SK-N-MC (cell line): ENCODE measurements at places on chromosomes 3 and 15.

GRCh38 chr3:153749070-153749610, 372.1 kb upstream of the ARHGEF26 start:
- no peak for DNase-seq

DNA sequence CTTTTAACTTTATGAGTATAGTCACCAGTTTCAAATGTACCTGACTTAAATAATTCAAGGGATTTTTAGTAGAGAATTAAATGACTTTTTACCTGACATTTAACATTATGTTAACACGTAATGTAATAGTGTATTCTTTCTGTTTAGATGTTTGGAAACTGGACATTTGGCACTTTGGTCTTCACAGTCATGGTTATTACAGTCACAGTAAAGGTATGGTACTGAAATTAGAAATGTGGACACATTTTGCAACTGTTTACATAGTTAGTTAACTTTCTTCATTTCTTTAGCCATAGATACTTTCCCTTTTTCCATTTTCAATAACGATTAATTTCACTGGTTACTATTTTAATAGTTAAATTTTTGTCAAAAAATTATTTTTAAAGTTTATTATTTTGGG, 83.8 kb downstream of the DCUN1D1 start:
- no peak for DNase-seq

DNA sequence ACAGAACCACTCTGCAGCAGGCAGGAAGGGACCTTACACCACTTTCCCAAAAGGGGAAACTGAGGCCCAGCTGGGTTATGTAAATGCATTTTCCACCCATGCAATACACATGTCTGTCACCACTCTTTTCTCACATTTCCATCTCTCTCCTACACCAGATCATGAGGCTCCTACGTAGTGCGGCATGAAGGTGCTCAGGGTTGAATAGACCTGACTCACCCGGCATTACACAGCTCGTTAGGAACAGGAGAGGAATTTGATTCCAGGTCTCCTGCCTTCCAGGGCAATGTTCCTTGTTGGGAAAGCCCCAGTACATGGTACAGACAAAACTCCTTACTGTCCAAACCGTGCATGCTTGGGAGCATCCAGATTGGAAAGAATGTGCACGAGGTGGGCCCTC, 61.9 kb upstream of the DCLK3 start:
- no peak for DNase-seq

DNA sequence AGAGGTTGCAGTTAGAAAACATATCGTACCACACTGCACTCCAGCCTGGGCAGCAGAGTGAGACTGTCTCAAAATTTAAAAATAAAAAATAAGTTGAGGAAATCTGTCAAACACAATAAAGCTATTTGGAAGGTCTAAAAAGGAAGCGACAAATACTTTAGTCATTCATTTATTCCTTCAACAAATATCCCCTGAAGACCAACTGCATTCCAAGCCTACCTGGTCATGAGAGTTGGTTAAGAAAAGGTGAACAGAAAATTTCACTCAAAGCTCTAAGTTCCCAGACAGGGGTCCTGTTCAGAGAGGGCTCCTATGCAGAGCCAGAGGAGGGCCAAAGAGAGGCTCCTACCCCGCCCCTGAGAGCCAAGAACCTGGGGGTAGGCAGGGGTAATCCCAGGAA, 15.4 kb upstream of the PRKAR2A start:
- no peak for DNase-seq

DNA sequence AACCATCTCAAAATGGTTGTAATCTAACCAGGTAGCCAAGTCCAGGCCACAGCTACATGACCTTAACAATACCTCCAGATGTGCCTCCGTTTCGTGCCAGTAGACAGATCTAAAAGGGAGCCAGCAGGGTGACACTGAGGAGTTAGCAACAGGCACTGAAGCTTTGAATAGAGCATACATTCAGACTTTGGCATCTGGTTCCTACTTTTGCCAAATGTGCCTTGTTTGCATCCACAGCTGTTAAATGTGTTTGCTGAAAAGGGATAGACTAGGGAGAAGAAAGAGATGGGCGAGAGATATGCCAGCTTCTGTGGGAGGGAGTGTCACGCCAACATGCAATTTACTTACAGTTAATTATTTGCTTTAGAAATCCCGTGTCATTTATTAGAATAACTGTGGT, 1433.9 kb upstream of the CADM2 start:
- DNase-seq = no peak

DNA sequence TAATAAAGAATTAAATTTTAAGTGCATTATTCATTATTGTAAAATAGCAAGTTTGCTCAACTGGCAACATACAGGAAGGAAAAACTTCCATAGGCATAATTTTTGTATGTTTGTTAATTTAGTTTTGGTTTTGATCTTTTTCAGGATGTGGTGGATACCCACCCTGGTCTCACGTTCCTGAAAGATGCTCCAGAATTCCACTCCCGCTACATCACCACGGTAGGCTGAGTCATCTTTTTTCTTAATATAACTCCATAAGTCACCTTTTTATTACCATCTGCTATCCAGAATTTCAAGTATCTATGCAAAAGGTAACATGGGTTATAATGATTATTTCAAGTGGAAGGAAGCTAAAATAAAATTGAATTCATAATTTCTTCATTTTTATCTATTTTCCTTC, 104.8 kb downstream of the PPP2R3A start:
- no peak for DNase-seq

- no peak for DNase-seq
These were observed 24.0 kb downstream of the TKT start for GRCh38 chr3:53231532-53232511.

- no peak for DNase-seq
These were observed 871.8 kb upstream of the NR2F2 start for GRCh38 chr15:95458721-95459120.

GRCh38 chr3:193446965-193447602, 68.5 kb upstream of the ATP13A5 start:
- DNase-seq = no peak

- peak; percentile 99 for DNase-seq
These were observed at the start of gene SMAD6 for GRCh38 chr15:66702035-66702786. Gene SMAD6 (plus strand): TSS chr15:66702236. CDS start chr15:66703259, 1,023 bp downstream.

- no peak for DNase-seq
These were observed 22.7 kb downstream of the ZNF860 start for GRCh38 chr3:32004113-32004765.

- no peak for DNase-seq
These were observed 105.5 kb downstream of the RYK start for GRCh38 chr3:134145183-134145582.

GRCh38 chr15:80308002-80308401, 56.0 kb upstream of the CTXND1 start:
- DNase-seq = no peak

DNA sequence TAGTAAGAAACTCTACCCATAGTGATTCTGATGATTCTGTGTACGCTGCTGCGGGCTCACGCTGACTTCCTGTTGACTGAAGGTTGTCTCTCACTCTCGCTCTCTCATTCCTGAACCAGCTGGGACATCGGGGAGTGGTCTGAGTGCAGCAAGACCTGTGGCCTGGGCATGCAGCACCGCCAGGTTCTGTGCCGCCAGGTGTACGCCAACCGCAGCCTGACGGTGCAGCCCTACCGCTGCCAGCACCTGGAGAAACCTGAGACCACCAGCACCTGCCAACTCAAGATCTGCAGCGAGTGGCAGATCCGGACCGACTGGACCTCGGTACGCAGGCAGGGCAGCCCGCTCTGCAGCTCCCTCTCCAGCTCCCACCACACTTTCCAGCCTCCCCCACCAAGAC, 63.6 kb upstream of the NR2E3 start:
- DNase-seq = no peak

DNA sequence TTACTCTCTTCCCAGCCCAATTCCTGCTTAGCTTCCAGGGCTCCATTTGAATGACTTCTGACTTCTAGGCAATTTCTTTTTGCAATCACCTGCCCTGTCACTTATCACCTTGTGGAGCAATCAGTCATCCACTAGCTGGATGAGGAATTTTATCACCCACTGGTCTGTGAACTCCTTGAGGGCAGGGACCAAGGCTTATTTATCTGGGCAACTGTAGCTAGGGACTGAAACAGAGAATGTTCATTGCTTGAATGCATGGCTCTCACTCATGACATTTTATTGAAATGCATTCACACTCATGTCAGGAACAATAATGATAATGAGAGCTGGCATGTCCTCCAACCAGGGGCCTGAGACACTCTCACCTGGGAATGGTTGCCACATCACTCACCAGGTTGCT, 15.5 kb downstream of the TNFAIP8L3 start:
- DNase-seq = no peak

DNA sequence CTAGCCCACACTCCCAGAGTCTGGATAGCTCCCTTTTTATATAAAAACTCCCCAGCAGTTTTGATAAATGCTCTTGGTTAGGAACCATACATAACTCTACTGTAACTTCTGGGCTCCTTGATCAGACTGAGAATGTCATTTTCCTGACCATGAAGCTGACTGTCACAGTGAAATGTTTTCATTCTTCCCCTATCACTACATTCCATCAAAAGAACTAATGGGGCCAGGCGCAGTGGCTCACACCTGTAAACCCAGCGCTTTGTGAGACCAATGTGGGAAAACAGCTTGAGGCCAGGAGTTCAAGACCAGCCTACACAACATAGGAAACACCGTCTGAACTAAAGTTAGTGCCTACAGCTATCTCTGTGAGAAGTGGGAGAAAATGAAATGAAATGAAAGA, 72.8 kb upstream of the MYO5C start:
- DNase-seq = no peak

- DNase-seq = peak; percentile 5
These were observed 45.7 kb downstream of the WDR76 start for GRCh38 chr15:43872416-43873020.

DNA sequence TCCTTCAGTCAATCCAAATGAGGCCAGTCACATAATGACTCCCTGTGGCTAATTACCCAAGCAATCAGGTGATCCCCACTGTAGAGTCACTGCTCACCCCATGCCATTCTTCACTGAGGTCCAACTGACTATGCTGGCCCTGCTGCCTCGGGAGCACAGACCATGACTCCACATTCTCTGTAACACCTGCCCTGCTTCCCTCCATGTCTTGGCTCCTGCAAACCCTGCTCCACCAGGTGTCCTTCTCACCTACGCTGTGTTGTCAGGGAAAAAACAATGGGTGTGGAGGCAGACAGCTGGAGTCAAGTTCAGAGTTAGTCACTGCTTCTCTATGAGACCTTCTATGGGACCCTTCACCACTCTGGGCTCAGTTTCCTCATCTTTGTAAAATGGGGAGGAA, 6.1 kb upstream of the SFMBT1 start:
- DNase-seq = no peak

DNA sequence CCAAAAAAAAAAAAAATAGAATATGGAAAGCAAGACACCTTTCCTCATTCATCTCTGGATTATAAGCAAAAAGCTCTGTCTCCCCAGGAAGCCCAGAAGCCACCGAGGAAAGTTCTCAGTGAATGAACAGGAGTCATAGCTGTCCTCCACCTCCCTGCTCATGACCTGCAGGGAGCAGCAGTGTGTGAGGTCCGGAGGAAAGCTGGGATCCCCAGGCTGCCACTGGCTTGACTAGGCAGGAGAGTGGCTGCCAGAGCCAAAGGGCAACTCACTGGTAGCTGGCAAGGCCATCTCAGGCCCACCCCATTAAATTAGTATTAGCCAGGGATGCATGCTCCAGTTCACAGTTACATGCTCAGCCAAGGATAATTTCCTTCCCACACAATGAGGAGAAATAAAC, 191.6 kb upstream of the STT3B start:
- no peak for DNase-seq

- no peak for DNase-seq
These were observed 707.7 kb upstream of the EPHA6 start for GRCh38 chr3:96106701-96107100.
